ENCODE measurements at places on chromosomes 5 and 9.

DNA sequence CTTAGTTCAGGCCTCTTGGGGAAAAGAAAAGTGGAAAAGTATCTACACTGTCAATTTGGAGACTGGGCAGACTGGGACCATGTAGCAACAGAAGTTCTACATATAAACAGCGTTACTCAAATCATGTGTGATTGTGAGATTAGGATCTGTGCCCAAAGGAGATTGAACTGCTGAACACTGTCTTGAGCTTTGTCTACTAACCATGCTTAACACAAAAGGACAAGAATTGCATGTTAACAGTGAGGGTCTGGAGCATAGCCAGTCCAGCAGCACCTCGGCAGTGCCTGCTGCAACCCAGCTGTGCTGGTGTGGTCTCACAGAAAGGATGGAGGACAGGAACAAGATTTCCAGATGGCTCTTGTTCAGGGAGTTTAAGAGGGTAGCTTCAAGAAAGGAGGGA is 5.7 kb downstream of the PAM start:
- peaks cover 73% of the 10 kb centered on the region for H3K4me1 ChIP-seq
- H3K27ac ChIP-seq, result peak overlapping the region; percentile 79
- no peaks in the 10 kb centered on the region for H3K27me3 ChIP-seq
- H3K4me3 ChIP-seq, result peak overlapping the region; percentile 26
- no peak for DNase-seq
- peaks cover 36% of the 10 kb centered on the region for H3K36me3 ChIP-seq

GRCh38 chr9:98182069-98182820 is 10.2 kb downstream of the CORO2A start:
- H3K4me3 ChIP-seq, result no peak overlapping the region
- H3K27me3 ChIP-seq, result no peaks in the 10 kb centered on the region
- no peak for DNase-seq
- H3K36me3 ChIP-seq, result no peaks in the 10 kb centered on the region
- H3K4me1 ChIP-seq, result peaks cover 19% of the 10 kb centered on the region

GRCh38 chr5:94863951-94864350 is 245.5 kb downstream of the SLF1 start:
- no peaks in the 10 kb centered on the region for H3K36me3 ChIP-seq
- no peaks in the 10 kb centered on the region for H3K27me3 ChIP-seq
- H3K4me3 ChIP-seq, result no peak overlapping the region
- no peak for DNase-seq

GRCh38 chr9:137226338-137227053 is 806 bp upstream of the RNF224 start:
- H3K36me3 ChIP-seq, result no peaks in the 10 kb centered on the region
- peaks cover 12% of the 10 kb centered on the region for H3K27me3 ChIP-seq
- no peak for DNase-seq
- H3K27ac ChIP-seq, result no peak overlapping the region
- H3K4me1 ChIP-seq, result peaks cover 6% of the 10 kb centered on the region
- no peak overlapping the region for H3K4me3 ChIP-seq

DNA sequence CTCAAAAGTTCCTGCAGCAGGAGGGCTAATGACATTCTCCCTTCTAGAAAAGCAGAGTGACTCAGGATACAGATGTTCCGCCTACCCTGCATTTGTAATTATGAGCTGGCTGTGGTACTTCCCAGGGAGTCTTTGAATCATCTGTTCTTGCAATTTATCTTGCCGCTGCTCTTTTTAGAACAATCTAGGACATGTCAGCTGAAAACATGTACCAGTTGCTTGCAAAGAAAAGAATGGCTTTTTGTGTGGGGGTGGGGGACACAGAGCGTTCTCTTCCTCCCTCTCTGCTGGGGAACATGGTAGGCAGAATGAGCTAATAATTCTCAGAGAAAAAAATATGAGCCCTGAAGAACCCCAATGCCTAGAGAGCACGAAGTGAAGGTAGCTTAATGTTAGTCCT is 51.7 kb upstream of the TUT7 start:
- peaks cover 24% of the 10 kb centered on the region for H3K27me3 ChIP-seq
- no peak overlapping the region for H3K4me3 ChIP-seq
- no peaks in the 10 kb centered on the region for H3K36me3 ChIP-seq
- no peak for DNase-seq

DNA sequence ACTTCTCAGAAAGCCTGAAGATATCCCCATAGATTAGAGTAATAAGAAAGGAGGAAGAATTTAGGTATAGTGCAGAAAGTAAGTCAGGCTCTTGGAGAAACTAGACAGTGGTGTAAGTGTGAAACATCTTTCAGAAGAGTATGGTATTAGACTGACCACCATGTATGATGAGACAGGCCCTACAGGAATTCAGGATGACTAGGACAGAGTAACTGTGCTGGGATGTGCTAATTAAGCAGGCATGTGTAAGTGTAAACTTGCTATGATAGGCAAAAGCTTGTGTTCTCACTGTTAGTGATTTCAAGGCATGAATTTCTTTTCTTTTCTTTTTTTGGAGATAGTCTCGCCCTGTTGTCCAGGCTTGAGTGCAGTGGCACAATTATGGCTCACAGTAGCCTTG is 70.8 kb downstream of the RAB24 start:
- peaks cover 10% of the 10 kb centered on the region for H3K36me3 ChIP-seq
- no peak for DNase-seq
- no peak overlapping the region for H3K27ac ChIP-seq

DNA sequence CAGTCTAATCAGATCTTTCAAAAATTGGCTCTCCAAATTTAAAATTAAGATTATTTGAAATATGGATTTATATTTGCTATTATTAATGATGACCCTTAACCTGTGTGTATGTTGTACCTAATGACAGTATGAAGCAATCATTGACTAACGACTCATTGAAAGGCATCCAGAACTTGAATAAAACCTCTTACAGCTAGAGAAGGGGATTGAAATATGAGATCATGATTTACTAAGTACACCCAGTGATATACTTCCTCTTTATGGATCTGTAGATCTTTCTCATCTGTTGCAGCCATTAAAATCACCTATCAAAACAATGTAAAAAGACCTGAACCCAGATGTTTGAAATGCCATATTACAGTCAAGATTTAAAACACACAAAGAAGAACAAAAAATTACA is 126.5 kb downstream of the RPS23 start:
- DNase-seq, result no peak
- H3K4me3 ChIP-seq, result no peak overlapping the region
- H3K4me1 ChIP-seq, result no peaks in the 10 kb centered on the region
- peaks cover 2% of the 10 kb centered on the region for H3K36me3 ChIP-seq
- H3K27me3 ChIP-seq, result no peaks in the 10 kb centered on the region

Data from activated naive CD8-positive, alpha-beta T cell treated with anti-CD3 and anti-CD28 coated beads for 36 hours (primary cell).